ENCODE measurements at places on chromosomes 7 and 10.

GRCh38 chr7:151373599-151373998, 32.0 kb downstream of the NUB1 start:
- DNase-seq, result no peak

GRCh38 chr10:123548770-123549169, 117.4 kb upstream of the GPR26 start:
- no peak for DNase-seq

DNA sequence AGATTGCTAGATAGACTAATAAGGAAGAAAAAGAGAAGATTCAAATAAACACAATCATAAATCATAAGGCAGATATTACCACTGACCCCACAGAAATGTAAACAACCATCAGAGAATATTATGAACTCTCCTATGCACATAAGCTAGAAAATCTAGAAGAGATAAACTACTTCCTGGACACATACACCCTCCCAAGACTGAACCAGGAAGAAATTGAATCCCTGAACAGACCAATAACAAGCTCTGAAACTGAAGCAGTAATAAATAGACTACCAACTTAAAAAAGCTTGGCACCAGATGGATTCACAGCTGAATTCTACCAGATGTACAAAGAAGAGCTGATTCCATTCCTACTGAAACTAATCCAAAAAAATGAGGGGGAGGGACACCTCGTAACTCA, 24.5 kb upstream of the STARD3NL start:
- DNase-seq, result no peak

- DNase-seq, result no peak
These were observed 10.1 kb downstream of the PFKFB3 start for GRCh38 chr10:6212806-6213205.

- DNase-seq, result no peak
These were observed 45.1 kb upstream of the ELMO1 start for GRCh38 chr7:37493810-37494209.

GRCh38 chr10:132482090-132482800, 55.3 kb upstream of the INPP5A start:
- DNase-seq, result peak; percentile 22

GRCh38 chr7:521221-522070, 1.8 kb upstream of the PDGFA start:
- DNase-seq, result peak; percentile 45

GRCh38 chr7:108535744-108536143, 9.8 kb upstream of the PNPLA8 start:
- no peak for DNase-seq

DNA sequence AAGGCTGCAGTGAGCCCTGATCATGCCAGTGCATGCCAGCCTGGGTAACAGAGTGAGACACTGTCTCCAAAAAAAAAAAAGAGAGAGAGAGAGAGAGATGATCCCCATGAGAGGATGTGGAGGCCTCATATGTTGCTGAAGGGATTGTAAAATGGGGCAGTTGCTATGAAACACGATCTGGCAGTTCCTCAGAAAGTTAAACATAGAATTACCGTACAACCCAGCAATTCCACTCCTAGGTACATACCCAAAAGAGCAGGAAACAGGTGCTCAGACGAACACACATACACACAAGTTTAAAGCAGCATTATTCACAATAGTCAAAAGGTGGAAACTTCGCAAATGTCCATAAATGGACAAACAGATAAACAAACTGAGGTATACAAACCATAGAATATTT, 27.4 kb upstream of the CYTH3 start:
- DNase-seq, result no peak

DNA sequence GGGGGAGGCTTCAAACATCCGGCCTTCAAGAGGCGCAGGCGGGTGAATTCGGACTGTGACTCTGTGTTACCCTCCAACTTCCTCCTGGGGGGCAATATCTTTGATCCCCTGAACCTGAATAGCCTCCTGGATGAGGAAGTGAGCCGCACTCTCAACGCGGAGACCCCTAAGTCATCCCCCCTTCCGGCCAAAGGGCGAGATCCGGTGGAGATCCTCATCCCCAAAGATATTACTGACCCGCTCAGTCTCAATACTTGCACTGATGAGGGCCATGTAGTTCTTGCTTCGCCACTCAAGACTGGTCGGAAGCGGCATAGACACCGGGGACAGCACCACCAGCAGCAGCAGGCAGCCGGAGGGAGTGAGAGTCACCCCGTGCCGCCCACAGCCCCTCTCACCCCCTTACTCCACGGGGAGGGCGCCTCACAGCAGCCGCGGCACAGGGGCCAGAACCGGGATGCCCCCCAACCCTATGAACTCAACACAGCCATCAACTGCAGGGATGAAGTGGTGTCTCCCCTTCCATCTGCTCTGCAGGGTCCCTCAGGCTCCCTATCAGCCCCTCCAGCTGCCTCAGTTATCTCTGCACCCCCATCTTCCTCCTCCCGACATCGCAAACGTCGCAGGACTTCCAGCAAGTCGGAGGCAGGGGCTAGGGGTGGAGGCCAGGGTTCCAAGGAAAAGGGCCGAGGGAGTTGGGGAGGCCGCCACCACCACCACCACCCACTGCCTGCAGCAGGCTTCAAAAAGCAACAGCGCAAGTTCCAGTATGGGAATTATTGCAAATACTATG, 1.1 kb downstream of the MEPCE start:
- DNase-seq, result no peak

DNA sequence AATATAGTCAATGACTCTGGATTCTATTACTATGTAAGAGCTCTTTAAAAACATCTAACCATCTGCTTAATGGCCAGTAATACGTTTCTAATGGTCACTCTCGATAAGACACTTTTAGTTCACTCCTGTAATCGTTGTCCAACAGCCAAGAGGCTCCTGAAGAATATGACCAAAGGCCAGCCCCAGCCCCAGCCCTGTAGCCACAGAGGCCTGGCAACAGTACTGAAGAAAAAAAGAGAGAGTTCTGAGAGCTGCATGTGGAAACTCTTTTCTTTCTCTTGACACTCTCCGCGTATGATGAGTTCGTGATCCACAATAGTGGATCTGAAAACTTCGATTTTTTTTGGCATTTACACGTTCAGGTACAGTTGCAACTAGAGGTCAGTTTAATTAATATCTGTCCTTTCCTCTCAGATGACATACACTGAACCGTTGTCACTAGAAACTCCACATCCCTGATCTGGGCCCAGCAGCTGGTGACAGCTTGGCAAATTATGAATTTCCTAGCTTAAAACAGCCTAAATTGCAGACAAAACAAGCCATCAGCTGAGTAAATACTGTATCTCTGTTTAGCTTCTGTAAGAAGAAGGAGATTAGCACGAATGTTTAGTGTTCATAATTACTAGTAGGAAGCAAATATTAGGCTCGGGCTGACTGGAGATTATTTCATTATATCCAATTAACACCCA, 456.7 kb downstream of the LRMDA start:
- no peak for DNase-seq

GRCh38 chr7:132881317-132881716, 200.6 kb downstream of the CHCHD3 start:
- no peak for DNase-seq

DNA sequence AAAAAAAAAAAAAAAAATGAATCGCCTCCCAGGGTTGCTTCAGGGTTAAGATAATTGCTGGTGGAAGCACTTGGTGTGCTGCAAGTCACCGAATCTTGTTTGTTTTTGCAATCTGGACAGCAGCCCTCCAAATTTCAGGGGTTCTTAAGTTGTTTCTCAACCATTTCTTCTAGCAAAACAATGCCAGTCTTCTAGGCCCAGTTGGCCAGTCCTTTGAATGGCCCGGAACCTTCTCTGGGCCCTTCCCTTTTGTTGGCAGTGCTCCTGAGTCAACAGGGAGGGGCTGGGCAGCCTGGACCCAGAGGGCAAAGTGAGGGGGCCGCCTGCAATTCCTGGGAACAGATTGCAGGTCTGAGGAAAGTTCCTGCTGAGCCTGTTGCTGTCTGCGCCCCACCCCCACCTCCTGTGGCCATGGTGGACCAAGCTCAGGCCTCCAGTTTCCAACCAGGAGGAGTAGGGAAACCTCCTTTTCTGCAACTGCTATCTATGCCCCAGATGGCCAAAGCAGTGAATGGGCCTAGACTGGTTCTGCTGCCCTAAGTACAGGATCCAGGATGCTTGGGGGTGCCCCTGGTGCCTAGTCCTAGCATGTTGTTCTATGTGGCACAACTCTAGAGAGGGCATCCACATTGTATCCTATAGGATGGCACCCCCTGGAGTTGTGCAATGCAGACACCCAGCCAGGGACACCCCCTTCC, 31.4 kb upstream of the PDCD4 start:
- no peak for DNase-seq

GRCh38 chr10:103551619-103552602, 58.4 kb downstream of the NEURL1 start:
- DNase-seq, result no peak

DNA sequence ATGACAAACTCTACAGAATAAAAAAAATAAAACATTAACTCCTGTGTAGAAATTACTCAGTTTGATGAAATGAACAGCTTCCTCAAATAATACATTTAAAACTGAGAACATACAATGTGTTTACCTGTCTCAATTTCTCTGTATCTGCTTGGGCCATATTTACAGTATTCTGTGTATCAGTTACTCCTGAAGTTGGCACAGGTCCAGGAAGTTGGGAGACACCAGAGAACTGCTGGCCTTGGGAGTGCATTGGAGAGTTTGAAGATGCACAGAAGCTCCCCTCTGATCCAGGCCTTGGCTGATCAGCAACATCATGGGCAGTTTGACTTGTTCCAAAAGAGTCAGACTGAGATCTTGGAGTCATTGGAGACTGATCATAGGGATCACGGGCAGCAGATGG, 155.1 kb downstream of the GALNT11 start:
- no peak for DNase-seq

DNA sequence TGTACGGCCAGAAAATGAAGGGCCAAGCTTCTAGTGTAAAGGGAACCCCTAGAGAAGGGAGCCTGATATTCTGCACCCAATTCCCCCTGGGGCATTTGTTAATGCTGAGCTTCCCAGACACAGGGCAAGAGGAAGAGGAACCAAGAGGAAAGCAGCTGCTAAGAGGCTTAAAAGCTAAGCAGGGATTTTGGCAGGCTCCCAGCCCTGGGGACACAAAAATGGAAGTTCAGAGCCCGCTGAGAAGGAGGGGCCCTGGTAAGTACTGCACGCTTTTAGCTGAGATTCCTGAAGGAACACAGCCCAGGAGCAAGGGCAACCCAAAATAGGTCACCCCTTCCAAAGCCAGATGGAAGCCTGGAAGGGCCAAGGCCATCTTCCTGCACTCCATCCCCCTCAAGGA, 387.3 kb upstream of the MGMT start:
- no peak for DNase-seq

- no peak for DNase-seq
These were observed 2.2 kb upstream of the LAT2 start for GRCh38 chr7:74207586-74207985.

GRCh38 chr7:74482629-74483401, 29.1 kb downstream of the GTF2IRD1 start:
- DNase-seq, result no peak

GRCh38 chr10:123620621-123621020, 45.5 kb upstream of the GPR26 start:
- no peak for DNase-seq

- DNase-seq, result no peak
These were observed 20.4 kb upstream of the LFNG start for GRCh38 chr7:2499181-2499580.

DNA sequence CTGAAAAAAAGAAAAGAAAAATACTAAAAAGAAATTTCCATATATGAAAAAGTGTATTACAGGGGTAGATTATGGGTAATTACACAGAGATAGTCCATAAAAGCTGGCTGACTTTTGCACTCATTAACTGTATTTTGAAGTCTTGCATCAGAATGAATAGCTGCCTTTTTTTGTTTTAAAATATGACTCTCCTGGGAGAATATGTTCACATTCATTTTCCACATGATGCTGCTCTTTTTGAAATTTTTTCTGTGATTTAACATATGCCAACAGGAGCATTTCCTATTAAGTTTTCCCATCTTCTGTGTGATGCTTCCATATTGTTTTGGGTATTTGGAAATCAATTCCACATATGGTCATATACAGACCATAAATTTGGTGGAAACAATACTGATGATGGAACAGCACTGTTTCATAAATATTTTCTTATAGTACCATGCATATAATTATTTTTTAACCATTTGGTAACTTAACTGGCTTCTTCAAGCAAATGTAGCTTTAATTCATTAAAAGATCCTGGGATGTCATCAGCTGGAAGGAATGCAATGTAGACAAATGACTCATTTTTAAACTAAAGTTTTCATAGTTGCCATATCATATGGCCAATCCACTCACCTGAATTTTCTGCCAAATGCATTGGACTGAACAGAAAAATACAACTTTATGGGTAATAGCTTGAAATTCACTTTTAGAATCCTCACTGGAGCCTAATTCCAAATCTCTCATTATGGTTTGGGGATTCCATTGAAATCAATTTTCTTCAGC, 313.9 kb upstream of the GLI3 start:
- DNase-seq, result no peak

DNA sequence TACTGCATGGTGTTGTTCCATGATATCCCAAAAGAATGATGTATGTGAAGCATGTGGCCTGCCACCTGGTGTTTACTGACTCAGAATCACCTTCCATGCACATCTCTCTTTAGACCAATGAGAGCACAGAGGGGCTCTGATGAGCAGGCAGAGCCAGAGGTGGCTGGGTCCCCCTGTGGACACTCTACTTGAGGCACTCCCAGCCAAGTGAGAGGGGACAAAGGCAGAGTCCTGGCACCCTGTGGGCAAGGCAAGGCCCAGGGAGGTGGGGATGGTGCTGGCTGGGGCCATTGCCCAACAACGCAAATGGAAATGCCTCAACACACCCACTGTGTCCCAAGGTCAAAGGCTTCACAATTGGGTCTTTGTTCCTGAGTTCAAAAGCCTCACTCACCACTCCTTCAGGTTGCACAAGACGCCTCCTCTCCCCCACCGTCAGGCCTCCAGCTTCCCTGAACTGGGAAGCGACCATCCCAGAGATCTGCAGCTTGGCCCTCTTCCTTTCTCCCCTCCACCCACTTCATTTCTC, 164.6 kb downstream of the NEURL1 start:
- DNase-seq, result no peak

DNA sequence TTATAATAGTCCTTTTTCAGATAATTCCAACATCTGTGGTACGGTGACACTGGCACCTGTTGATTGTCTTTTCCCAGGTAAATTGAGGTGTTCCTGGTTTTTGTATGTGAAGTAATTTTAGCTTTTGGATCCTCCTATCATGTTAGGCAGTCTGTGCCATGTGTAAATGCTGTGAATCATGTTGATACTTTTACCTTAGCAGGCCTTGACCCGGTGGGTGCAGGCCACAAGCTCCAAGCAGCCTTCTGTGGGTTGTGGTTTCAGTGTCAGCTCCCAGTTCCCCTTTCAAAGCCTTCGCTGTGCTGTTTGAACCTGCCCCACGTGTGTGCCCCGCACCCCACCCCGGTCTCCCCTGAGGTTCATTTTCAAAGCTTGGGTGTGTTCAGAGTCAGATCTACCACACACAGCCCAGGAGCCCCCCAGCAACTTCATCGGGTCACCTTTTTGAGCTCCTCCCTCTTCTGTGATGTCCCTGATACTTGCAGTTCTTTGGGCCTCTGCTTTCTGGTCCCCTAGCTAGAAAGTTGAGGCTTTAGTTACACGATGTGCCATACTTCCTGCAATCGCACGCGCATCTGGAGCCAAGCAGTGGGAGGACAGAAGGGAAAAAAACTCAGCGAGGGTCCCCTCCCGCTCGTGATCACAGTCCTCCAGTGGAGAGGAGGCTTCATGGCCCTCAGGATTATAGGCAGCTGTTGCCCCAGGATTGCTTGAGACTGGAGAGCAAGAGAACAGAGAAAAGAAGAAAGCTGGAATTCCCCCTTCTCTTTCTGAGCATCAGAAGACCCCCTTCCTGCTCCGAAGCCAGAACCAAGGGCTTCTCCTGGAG, 8.7 kb upstream of the BHLHA15 start:
- DNase-seq, result no peak

GRCh38 chr10:46247808-46248569, 38.8 kb upstream of the ANTXRL start:
- DNase-seq, result no peak

- no peak for DNase-seq
These were observed 373.0 kb downstream of the RPS24 start for GRCh38 chr10:78406648-78407008.
